Renal cortical epithelial cell (primary cell): ENCODE measurements at places on chromosomes 2 and 18.
A peak's percentile ranks its signal among the peaks of the same experiment; 100 is the strongest.

GRCh38 chr2:207921606-207922005 lies 103.7 kb downstream of the PLEKHM3 start:
- DNase-seq: no peak

GRCh38 chr2:234313558-234313957 lies 183.3 kb downstream of the ARL4C start:
- DNase-seq: no peak

GRCh38 chr2:216257089-216257488 lies 115.2 kb downstream of the MARCHF4 start:
- DNase-seq: no peak

- DNase-seq: no peak
Measured at GRCh38 chr2:95270541-95271081, 3.6 kb upstream of the PROM2 start.

- DNase-seq: no peak
Measured at GRCh38 chr2:202090530-202090929, 17.5 kb downstream of the KIAA2012 start.

GRCh38 chr18:50231621-50232020 lies 34.7 kb downstream of the CFAP53 start:
- peak; percentile 62 for DNase-seq

- no peak for DNase-seq
Measured at GRCh38 chr2:34373586-34374233, 774.6 kb upstream of the FAM98A start.

DNA sequence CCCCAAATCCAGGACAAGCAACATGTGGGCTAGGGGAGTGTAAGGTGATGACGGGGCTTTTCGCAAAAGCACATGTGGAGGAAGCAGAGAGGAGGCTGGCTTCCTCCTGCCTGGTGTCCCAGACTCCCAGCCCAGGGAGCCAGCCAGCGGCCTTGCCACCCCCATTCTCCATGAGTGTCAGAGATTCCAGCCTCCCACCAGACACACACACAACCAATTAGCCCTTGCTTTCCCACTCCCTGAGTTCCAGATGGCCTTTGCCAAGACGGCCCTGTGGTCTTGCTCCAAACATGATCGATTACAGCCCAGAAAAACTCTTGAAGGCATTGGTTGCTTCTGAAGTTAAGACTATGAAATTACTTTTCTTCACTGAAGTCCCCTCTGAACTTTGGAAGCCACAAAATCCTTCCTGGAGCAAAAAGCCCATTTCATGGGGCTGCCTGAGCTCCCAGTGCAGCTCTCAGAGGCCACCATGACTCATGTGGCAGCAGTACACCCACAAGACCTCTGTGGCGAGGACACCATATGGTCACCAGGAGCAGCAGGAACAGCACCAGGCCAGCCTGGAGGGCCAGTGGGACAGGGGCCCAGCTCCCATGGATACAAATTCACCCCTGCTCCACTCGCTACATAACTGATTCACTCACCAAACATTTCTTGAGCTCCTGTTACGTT lies 69.1 kb upstream of the PID1 start:
- DNase-seq: no peak

DNA sequence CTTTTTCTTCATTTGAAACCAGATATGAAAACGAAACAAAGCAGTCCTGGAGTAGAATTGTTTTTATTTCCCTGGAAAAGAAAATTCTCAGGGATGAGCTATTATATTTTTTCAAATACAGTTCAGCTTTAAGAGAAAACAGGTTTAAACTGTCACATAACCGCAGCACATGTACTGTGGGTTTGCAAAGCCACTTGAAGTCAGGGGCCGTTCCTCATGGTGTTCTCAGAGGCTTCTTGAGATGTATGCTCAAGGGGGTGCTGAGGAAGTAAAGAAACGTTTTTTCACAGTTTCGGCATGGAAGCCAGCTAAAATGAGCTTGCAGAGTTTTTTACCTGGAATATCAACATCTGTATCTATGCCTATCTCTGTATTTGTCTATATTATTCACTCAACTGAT lies 225.3 kb downstream of the MC4R start:
- DNase-seq: no peak

- no peak for DNase-seq
Measured at GRCh38 chr2:98444436-98445176, at the start of gene INPP4A. Gene INPP4A, plus strand, starts transcription at chr2:98444858. Its CDS starts 75,191 bp downstream, at chr2:98520049.

GRCh38 chr2:233480490-233481202 lies 85.9 kb downstream of the USP40 start:
- DNase-seq: no peak

DNA sequence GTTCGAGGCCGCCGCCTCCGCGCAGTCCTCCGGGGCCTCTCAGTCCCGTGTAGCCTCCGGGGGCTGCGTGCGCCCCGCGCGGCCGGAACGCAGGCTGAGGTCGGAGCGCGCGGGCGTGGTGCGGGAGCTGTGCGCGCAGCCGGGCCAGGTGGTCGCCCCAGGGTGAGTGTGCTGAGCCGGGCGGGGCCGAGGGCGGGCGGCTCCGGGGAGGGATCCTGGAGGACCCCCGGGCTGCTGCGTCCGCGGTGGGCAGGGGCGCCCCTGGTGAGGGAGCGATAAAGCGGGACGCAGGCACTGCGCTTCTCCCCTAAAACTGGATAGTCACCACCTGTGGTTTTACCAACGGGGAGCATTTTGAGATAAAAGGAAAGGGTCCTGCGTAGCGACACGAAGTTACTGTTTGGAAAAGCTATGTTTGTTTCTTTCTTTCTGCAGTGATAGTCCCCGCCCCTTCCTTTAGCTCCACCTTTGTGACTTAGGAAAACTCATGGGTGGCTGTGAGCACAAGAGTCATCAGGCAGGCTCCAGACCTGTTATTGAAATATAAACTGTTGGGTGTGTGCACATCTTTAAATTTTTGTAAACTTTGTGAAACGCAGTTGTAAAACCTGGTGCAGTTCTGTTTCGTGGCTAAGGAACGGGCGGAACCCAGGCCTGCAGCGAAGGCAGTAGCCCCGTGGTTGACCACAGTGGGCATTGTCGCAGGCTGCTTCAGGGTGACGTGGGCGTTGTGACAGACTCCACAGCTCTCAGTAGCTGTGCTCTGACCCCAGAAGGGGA lies 687 bp downstream of the CTDP1 start:
- DNase-seq: peak; percentile 63

GRCh38 chr2:190477661-190478454 lies 56.7 kb downstream of the NEMP2 start:
- DNase-seq: peak; percentile 28

DNA sequence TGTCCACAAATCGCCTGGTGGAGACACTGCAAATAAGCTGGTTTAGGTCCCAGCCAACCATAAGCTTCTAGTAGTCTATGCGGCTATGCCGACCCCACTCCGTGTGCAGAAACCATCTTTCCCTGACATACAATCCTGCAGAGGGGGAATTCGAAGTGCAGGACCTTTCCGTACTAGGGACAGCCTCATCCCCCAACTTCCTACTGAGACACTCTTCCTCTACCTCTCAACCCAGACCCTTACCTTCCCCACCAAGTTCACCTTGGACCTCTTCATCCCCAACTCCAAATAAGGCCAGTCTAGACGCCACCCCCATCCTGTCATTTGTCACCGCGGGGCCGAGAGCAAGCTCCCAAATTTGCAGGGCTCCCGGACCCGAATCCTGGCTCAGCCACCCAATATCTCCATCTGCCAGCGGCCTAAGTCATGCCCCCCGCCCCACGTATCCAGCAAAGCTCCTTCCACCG lies 496 bp downstream of the SUCLG1 start:
- no peak for DNase-seq

GRCh38 chr2:162574615-162575452 lies 230.9 kb downstream of the GCA start:
- peak; percentile 84 for DNase-seq

DNA sequence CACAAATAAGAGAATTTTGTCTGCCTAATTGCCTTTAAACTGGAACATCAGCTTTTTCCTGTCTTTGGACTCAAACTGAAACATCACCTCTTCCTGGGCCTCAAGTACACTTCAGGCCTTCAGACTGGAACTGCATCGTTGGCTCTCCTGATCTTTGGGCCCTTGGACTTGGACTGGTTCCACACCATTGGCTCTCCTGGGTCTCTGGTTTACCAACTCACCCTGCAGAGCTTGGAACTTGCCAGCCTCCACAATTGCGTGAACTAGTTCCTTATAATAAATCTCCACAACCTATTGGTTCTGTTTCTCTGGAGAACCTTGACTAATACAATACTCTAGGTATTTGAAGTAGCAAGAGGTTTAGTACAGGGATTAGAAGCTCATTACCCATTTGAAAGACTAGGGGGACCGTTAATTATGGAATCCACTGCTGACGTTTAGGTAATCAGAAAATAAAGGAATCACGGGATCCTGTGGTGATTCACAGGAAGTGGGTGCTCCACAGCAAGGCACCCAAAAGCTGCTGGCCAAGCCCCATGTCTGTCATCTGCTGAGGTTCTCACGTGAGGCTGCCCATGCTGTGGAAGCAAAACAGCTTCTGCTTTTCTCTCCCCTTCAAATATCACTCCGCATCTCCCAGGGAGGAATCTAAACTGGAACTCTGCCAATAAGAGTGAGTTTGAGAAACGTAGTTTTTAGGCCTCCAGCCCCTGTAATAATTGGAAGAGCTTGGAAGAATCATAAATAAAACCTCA lies 20.0 kb upstream of the SGPP2 start:
- DNase-seq: no peak

DNA sequence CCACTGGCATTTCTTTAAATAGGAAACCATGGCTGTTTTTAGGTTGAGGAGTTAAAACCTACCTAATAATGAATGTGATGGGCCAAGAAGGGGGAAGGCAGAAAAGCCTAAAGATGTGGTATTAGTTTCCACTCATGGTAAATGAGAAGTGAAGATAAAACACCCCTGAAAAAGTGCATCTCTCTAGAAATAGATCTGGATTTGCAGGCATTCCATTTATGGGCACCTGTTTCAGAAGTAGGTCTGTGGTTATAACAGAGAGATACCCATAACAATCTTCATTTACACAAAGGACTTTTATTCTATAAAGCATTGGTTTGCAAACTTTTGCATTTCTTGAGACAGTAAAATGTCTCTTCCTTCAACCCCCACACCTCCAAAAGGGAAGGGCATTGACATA lies 62.1 kb downstream of the PRKCE start:
- DNase-seq: no peak

GRCh38 chr2:49770919-49771318 lies 616.6 kb upstream of the FSHR start:
- DNase-seq: peak; percentile 37

DNA sequence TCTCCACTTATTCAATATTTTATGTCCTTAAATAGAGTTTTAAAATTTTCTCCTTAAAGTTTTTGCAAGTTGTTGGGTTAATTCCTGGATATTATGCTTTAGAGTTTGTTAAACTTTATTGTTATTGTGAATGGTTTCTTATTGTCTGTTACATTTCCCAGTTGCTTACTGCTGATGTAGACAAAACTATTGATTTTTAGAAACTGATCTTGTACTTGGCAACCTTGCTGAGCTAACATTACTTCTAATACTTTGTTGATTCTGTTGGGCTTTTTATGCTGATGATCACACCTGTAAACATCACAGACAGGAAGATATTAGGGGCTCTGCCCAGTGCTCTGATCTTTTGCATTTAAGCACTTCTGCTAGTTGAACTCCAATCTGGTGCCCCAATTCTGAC lies 2.8 kb upstream of the CLIP4 start:
- DNase-seq: no peak
